NCI-H2029 (cell line): ENCODE measurements at places on chromosomes 2 and 18.

DNA sequence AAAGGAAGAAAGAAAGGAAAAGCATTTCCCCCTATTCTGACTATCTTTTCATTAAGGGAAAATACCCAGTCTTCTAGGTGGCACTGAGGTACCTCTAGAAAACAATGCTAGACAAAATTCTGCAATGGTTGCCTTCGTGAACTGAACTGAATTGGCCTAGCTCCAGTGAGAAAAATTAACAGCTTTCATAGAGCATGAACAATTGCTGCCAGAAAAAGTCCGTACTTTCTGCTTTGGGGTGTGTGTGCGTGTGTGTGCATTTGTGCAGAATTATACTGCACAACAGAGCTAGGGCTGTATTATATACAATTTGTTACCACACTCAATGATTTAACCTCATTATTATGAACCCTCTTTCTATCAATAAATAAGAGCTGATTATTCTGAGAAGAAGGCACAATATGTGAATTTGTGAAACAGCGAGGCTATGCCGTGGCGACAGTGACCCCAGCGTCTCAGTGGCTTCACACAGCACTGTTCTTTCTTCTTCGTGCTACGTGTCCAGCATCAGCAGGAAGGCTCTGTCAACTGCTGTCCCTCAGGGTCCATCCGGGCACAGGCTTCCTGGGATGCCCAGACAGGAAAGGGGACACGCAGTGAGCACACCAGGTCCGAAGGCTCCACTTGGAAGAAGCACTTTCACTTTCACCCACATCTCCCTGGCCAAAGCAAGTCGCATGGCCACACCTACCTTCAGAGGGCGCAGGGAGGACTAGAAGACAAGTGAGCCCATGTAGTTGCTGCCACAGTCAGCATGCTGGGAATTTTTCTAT is 47.5 kb downstream of the PTGR3 start:
- no peak for DNase-seq

GRCh38 chr2:171923206-171923605 is 945 bp downstream of the HAT1 start:
- no peak for DNase-seq

DNA sequence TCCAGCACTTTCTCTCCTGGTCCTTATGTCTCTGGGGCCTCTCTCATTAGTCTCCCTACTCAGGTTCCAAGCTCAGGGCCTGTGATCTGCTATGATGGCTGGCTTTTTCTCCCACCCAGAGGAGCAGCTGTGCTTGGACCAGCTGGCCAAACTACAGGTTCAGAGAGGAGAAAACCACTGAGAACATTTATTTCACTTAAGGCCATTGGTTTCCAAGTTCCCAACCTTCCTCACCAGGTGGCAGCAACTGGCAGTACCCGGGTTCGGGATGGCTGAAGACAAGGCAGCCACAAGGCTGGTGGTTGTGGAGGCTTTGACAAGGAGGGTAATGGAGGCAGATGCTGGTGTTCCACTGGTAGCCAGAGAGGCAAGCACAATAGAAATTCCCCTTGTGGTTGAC is 29.9 kb upstream of the SELENOI start:
- DNase-seq: no peak

DNA sequence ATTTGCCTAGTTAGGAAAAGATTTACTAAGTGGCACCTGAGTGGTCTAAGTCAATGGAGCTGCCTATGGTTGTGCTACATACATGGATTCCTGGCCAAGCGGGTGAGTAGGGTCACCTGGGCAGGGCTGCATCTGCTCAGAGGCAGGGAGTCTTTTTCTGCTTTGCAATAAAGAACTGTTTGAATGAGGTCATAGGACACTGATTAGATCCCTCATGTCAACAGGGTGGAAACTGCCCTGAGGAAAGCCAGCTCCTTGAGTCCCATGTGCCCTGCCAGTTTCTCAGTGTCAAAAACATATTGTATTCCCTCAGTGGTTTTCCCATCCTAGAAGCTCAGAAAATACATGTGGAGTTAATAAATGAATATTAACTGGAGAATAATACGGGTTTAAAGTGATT is 4.6 kb downstream of the LAMA3 start:
- no peak for DNase-seq

GRCh38 chr2:221050020-221050795 is 521.9 kb downstream of the EPHA4 start:
- DNase-seq: no peak

DNA sequence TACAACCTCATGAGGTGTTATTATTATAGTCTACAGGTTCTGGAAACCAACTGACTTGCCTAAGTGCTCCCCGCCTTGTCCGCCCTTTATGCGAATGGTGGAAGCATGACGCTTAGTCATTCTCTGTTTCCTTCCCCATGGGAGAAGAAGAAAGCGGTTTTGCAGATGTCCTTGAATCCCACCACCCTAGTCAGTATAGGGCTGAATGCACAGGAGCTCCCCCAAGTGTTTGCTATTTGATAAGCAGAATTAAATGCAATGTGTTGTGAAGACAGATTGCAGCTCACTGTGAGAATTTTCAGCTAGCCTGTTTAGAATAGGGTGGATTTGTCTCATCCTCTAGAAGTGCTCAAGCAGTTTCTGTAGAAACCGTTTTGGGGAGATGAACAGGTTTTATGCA is 652.0 kb downstream of the DCC start:
- DNase-seq: no peak

GRCh38 chr2:226247289-226248275 is 552.0 kb downstream of the IRS1 start:
- DNase-seq: no peak

DNA sequence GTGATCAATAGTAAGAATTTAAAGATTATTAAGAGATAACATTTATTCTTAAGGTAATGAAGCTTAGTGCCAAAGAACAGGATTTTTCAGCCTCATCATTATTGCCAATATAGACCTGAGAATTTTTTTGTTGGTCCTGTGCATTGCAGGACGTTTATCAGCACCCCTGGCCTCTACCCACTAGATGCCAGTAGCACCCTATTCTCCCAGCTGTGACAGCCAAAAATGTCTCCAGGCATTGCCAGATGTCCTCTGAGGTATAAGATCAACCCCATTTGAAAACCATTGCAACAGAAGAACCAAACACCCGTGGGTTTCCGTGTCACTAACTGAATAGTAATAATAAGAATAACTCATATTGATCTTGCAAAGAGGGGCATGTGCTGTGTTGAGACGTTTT is 700.0 kb upstream of the SOX11 start:
- DNase-seq: no peak

DNA sequence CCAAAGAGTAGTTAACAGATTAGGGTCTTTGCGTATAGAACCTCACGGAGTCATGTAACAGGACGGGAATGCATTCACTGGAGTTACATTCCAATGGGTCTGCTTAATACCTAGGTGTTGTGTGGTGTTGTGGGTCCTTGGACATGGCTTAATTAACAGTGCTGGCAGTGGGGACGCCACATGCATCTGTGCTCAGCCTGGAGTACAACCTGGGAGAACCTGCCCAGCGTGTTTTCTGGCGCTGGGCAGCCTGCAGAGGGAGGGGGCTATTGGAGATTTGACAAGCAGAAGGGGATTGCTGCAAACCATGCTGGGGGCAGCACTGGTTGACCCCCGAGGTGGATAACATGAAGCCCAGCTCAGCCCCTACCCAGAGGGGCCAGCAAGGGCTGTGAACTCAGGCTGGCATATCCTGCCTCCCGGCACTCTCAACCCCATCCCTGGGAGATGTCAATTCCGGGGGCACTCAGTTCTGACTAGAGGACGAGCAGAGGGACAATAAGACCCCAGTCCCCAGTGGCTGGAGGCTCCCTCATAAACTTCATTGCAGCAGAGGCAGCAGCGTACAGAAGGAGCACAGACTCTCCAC is 29.3 kb upstream of the COPS8 start:
- DNase-seq: no peak

- DNase-seq: no peak
Measured at GRCh38 chr18:57854726-57855125, 51.6 kb upstream of the ATP8B1 start.

DNA sequence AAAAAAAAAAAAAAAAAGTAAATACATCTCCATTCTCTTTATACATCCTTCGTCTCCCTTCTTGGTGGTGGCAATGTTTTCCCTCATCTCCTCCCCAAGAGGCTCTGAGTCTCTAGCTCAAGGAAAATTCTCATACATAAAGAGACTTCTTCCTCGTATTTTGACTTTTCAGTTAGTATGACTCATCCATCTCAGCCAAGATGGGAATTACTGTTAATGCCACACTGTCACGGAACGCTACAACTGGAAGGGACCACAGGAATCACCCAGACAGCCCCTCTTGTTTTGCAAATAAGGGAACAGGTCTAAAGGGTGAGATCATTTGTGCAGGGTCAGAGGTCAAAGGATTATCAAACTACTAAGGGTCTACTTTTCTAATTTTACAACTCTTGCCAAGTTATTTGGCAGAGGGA is 19.5 kb downstream of the NFE2L2 start:
- DNase-seq: no peak

DNA sequence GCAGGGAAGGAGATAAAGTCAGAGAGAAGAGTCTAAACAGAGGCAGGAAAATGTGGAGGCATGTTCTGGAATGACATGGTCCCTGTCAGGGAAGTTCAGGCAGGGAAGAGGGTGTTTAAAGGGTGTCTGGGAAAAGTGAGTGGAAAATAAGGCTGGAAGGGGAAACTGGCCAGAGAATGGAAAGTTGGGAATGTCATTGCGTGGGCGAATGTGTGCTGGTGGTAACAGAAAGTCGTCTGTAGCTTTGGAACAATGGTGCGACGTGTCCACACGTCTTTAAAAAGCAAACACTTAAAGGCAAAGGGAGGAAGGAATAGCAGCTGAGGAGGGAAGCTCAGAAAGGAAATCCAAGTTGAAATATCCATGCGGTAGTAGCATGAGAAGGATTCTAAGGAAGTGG is 469.5 kb upstream of the SALL3 start:
- no peak for DNase-seq

GRCh38 chr2:128667391-128667790 is 348.7 kb upstream of the HS6ST1 start:
- no peak for DNase-seq

DNA sequence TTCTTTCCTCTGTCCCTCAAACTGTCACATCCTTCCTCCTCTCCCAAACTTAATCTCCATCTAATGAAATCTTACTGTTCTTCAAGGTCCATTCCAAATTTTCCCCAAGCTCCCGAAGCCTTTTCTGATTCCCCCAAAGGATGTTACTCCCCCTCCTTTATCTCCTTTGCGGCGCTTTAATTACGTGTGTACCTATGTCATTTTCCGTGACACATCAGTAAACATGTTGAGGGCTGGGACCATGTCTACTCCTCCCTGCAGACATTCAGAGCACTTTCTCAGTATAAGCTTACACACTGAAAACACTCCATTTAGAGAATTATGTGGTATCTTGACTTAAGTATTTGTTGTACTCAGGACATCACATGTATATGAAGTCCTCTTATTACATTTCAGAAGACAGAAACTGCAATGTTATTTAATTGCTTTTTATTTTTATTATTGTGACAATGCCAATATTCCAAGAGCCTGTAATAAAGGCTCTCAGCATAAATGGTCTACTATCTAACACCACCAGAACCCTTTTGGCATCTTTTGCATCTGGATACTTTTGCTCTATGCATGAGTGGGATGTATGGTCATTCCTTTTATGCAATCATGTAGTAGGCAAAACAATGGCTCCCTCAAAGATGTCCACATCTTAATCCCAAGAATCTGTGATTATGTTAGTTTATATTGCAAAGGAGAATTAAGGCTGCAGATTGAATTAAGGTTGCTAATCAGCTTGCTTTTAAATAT is 1.8 kb downstream of the NMI start:
- no peak for DNase-seq

DNA sequence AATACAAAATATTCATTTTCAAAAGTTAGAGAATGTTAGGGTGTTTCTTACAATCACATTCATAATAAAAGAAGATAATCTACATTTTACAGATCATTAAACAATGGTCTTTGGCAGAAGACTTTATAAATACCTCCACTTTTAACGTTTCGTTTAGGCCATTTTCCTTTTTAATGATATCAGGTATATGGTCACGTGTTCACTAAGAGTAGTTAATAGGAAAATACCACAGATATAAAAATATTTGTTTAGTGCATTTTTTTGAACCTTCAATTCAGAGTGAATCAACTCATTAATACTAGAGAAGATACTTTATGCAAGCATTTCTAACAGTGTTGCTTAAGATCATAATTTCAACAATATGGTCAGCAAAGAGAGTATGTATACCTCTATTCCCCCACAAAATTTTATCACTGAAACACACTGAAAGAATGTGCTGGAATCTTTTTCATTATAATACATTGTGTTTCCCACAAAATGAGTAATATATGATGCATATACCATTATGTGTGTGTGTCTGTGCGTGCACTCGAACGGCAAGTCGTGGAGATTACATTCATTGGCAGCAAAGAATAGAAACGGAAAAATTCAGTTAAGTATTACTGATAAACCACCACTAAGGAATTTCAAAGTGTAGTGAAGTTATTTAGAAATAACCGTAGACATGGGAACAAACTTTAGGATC is 319.9 kb upstream of the THUMPD2 start:
- no peak for DNase-seq

DNA sequence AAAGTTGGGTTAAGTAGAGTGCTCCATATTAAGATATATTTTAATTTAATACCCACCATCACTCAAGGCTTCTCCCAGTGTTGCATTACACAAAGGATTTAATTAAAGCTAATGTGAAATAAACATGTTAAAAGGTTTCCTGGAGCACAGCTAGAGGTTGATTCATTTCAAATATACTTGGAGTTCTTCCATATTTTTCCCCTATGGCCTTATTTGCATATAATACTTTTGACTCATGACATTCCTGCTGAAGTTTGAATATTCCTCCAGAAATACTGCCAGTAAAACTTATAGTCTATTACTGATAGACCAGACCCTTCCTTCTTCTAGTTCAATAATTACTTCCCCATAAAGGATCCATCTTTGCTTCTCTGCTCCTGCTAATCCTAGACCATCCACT is 227.5 kb downstream of the GULP1 start:
- no peak for DNase-seq

DNA sequence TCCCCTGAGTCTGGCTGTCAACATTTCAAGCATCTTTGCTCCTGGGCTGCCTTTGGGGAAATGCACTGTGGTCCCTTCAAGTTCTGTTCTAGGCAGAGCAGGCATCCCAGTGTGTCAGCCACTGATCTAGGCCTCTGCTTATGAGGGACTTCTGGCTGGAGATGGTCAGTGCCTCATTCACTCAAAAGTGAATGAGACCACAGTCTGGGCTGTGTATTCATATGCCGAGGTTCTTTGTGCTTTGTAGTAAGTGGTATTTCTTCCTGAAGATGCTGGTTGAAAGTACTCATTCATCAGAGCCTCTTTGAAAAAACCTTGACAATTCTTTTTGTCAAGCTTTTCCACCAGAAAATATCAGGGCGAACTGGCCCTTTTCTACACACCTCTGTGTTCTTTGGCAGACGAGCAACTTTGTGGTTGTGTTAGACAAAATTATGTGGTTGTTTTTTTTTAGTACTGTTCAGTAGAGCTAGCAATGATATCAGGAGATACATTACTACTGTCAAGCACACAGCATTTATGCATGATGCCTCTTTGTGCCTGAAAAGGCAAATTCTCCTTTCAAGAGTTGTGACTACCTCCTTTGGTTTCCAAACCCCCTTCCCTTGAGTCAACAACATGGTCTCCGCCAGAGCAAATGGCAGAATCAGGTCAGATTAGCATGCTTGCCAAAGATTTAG is 510.9 kb upstream of the NRP2 start:
- DNase-seq: no peak

- no peak for DNase-seq
Measured at GRCh38 chr2:148451046-148451445, 193.5 kb upstream of the EPC2 start.

GRCh38 chr2:8234757-8235374 is 447.0 kb upstream of the ID2 start:
- no peak for DNase-seq
